Naive thymus-derived CD4-positive, alpha-beta T cell (primary cell): ENCODE measurements at places on chromosomes 4 and X. TPM values are rescaled to one million over a fixed set of nuclear protein-coding genes. Genes with fewer than 3 reads are reported as not detected.

FGG gene
- not detected for polyA plus RNA-seq

DNA sequence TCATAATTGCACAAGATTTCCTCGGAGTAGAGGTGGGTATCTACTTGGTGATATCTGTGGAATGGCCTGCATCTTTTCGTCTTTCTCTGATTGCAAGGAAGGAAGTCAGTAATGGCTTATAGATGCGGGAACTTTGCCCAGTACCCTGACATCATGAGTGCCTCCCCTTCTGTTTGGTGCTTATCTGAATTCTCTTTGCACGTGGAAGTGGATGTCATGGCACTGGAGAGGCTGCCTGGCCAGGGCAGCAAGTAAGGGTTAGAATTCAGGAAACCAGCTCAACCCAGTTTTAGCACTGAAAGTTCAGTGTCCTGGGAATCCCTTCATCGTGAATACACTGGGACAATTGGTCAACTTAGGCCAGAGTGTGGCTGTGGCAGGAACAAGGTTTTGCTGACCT, 83.5 kb upstream of the RAPGEF2 start:
- DNase-seq: no peak

GRCh38 chr4:3813151-3814052, 47.2 kb downstream of the ADRA2C start:
- no peak for DNase-seq

- no peak for DNase-seq
Measured at GRCh38 chr4:105911426-105911825, 16.2 kb downstream of the NPNT start.

DNA sequence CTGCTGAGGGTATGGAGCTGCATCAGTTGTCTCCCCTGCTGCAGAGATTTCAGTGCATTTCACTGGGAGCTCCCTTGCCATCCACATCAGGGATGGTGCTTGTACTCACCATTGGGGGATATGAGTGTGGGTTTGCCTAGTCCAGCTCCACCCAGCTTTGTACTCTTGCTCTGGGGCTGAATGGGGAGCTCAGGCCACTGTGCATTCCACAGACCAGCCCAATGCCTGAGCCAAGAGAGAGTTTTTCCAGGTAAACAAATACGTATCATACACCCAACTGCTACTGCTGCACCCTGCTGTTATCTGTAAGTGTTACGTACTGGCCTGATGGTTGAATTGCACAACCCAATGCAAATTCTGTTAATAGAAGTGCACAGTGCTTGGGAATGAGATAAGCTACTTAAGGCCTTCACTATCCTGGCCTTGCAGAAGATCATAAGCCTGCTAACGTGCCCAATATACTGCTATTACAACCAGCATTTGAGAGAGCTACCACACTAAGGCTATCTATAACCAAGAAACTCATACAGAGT, 205.0 kb upstream of the DMD start:
- DNase-seq: no peak

GRCh38 chr4:94410678-94411206, 41.0 kb upstream of the PDLIM5 start:
- DNase-seq: no peak

GRCh38 chrX:67351411-67351810, 192.4 kb upstream of the AR start:
- no peak for DNase-seq

DNA sequence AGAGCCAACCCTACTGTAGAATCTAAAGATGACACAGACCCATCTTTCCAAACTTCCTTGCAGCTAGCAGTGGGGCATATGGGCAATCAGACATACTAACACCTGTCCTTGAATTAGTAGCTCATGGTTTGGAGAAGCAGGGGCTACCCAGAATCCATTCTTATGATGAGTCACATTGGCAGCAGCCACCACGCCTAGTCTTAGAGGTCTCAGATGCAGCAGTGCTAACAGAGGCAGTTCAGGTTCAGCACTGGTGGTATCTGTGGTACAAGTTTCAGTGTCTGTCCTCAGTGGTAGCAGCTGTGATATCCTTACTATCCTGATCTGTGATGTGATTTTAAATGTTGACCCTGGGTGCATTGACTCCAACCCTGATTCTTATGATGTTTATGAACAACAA, 68.1 kb downstream of the FRMPD4 start:
- DNase-seq: no peak

GRCh38 chrX:129654652-129655546, at the start of gene APLN:
APLN (minus strand) TSS chrX:129654956; CDS start chrX:129654630, 326 bp downstream.
- no peak for DNase-seq
